ENCODE measurements at places on chromosomes 11 and 22.
A peak's percentile ranks its signal among the peaks of the same experiment; 100 is the strongest.

- DNase-seq = no peak
Measured at GRCh38 chr11:130798280-130798679, 118.0 kb downstream of the SNX19 start.

- no peak for DNase-seq
Measured at GRCh38 chr11:125949271-125950177, 3.7 kb downstream of the VSIG10L2 start.

DNA sequence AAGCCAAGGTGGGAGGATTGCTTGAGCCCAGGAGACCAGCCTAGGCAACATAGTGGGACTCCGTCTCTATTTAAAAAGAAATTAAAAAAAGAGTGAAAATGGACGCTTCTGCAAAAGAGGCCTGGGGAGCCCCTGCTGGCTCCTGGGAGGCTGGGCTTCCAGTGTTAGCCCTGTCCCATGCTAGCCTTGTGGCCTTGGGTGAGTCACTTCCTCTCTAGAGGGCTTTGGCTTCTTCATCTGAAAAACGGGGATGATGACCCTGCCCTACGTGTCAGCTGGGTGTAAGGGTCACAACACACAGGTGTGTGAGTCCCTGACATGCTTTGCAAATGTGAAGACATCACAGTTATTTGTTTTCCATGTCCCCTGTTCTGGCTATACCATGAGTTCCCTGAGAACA is 32.8 kb downstream of the FAM227A start:
- no peak for DNase-seq

DNA sequence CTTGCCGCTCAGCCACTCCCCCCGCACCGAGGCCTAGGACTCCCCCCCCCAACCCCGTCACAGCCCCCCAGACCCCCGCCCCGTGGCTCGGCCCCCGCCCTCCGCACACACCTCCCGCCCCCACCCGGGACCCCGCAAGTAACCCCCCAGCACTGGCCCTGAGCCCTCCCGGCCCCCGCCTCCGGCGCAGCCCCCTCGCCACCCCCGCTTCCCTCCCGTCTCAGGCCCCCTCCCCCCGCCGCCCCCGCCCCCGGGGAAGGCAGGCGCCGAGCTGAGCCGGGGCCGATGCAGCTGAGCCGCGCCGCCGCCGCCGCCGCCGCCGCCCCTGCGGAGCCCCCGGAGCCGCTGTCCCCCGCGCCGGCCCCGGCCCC is 1.5 kb downstream of the SHANK3 start:
- no peak for DNase-seq

GRCh38 chr11:117221775-117222517 is 9.9 kb downstream of the PCSK7 start:
- DNase-seq = no peak

DNA sequence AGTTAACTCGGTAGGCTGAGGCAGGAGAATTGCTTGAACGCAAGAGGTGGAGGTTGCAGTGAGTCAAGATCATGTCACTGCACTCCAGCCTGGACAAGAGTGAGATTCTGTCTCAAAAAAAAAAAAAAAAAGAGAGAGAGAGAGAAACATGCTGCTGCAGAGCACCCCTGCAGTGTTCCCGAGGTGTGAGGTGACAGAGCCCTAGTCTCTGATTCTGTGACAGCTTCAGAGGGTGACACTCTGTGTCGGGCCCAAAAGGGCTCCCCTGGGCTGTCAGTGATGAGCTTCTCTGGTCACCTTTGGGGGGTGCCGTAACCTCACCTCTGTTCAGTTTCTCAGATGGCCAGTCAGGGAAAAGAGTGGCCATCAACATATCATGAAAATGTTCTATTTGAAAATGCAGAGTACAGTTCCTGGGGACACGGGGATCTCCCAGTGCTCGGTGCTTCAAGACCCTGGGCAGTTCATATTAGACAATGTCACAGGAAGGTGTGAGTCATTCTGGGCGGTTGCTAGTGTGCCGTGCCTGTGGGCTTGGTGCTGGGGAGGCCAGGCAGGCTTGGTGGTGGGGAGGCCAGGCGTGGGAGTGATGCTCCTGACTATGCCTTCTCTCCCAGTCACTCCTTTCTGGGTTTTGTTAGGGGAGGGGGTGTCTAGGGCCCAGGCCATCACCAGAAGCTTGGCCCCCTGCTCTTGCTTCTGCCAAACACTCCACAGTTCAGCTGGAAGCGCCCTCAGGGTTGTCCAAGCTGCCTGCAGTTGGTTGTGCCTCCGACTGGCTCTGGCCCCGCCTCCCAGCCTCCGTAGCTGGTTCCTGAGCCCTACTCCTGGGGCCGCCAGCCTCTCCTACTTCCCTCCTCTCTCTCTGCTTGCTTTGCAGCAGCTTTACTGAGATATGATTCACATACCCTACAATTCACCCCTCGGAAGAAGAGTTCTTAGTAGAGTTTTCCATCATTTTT is 52.5 kb upstream of the CLDN5 start:
- peak; percentile 74 for DNase-seq

GRCh38 chr11:33579101-33579500 is 121.5 kb downstream of the C11orf91 start:
- DNase-seq = no peak

DNA sequence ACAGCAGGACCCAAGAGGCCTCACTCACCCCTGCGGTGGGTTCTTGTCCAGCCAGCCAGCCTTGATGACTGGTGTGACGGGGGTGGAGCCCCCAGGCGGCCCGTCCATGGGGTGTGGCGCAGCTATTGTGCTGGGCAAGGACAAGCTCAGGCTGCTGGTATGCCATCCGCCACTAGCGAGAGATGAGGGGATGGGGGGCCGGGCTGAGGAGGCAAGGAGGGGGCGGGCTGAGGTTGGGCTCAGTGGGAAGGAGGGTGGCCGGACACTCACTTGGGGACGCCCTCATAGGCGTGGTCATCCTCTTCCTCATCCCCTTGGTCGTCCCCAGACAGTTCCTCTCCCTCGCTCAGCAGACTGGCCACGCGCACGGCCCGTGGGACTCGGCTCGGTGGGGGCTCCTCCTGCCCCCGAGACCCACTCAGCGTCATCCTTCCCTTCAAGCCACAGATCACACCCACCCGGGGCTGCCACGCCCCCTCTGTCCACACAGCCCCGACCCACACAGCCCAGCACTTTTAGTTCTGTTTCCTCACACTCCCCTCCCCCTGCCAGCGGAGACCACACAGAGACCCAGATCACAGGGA is 38.0 kb upstream of the PDE2A start:
- DNase-seq = no peak

GRCh38 chr11:30789270-30789669 is 203.1 kb upstream of the MPPED2 start:
- DNase-seq = no peak

All from stimulated activated CD4-positive, alpha-beta T cell treated with anti-CD3 and anti-CD28 coated beads, TNF-alpha, amount 100 ng/mL, for 24 hours (primary cell).